ENCODE measurements at places on chromosomes 4 and X.

DNA sequence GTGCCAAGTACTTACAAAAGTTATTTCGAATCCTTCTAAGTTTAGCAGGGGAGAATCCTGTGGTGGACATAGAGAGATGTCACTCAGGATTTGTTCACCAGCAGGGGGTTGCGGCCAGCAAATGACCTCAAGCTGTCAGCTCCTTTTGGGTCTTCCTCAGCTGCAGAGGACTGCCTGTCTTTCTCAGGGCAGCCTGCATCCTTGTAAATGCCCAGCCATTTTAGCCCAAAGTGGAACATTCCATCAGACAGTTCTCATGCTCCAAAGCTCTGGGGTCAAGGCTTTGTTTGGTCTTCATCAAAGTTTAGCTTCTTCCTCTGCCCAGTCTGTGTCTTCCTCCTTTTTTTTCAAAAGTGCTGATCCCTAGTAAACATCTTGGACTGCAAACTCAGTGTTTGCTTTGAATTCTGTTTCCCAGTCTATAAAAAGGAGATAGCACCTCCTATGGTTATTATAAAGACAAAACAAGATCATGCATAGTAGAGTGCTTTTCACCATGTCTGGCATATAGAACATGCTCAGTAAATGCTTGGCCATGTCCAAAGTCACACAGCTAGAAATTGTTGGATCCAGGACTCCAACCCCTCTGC lies 156.4 kb upstream of the GATB start:
- DNase-seq = no peak

DNA sequence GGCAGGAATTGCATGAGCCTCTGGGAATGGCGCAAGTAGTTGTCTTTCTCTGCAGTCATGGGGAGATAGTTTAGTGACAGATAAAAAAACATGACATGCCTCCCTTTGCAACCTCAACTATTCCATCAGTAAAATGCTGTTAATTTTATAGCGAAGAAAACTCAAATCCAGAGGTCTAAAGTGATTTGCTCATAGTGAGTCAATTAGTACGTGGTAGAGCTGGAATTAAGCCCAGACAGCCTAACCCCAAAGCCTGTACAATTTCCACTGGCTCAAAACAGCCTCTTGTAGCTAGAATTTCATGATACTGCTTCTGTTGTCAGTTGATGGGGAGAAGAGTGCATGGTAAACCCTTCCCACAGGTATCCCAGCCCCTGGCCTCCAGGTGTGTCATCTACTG lies 81.3 kb upstream of the TRPC5 start:
- no peak for DNase-seq

GRCh38 chr4:147050356-147050765 lies 104.7 kb upstream of the TTC29 start:
- no peak for DNase-seq

DNA sequence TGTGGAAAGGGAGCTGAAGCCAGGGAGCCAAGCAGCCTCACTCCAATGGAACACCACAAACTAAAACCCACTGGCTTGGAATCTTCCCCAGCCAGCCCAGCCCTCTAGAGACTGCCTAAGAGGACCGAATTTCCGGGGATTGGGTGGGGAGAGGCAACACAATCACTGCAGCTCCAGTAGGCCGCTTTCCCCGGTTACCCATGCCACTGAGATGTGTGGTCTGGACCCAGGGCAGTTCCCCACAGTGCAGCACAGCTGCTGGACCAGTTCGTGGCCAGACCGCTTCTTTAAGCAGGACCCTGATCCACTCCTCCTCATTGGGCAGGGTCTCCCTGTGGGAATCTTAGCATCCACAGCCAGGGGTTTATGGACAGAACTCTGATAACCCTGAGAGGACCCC lies 91.9 kb upstream of the PAGE3 start:
- no peak for DNase-seq

GRCh38 chrX:95346856-95347255 lies 1337.8 kb upstream of the DIAPH2 start:
- DNase-seq = no peak

GRCh38 chrX:150868625-150869024 lies 29.8 kb downstream of the CD99L2 start:
- DNase-seq = no peak

- DNase-seq = peak; percentile 53
Observed at GRCh38 chrX:14032406-14032805, 2.7 kb upstream of the GEMIN8 start.

- DNase-seq = no peak
Observed at GRCh38 chr4:89254847-89255246, 52.8 kb downstream of the GPRIN3 start.

DNA sequence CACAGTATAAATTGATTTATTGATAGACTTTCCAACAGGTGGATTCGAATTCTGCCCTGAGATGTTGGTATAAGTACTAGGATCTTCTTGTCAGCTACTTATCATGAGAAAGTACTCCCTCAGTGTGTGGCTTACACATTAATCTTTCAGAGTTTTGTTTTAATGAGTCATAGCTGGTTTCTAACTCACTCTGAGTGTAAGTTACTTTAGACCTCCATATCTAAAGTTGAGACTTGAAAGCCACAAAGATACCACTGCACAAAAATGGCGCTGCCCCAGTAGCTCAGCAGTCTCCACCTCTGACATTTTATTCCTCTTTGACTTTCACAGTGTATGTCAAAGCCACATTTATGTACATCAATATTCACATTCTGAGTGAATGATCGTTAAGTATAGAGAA lies 318.5 kb downstream of the ARAP2 start:
- DNase-seq = no peak

- no peak for DNase-seq
Observed at GRCh38 chr4:98620087-98620784, 38.2 kb downstream of the TSPAN5 start.

DNA sequence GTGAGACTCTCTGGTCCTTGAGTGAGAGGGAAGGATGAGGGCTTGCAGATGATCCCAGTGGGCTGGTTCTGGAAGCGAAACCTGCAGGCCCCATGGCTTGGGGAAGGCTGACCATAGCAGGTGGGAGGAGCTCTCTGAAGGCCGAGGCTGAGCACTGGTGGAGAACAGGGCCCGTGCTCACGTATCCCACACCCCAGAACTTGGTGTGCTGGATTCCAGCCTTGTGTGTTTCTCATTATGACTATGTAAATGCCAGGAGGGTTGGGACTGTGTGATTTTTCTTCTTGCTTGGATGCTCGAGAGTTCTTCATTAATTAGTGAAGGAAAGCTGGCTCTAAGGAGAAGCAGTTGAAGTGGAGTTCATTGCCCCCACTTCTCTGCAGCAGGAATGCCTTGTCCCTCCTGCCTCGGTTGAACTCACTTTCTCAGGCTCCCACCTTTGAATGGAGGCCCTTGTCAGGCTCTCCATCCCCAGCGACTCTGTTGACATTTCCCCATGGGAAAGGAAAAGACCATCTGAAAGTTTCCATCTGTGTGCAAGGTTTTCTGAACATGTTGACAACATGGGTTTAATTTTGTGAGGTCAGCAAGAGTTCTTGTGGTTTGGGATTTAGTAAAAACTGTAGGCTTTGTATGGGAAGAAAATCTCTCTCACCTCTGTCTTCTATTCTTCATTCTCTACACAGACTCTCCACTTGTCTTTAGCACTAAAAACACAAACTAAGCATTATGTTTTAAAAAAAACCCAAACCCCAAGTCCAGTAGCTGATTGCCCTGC lies 57.7 kb downstream of the TBL1X start:
- no peak for DNase-seq

DNA sequence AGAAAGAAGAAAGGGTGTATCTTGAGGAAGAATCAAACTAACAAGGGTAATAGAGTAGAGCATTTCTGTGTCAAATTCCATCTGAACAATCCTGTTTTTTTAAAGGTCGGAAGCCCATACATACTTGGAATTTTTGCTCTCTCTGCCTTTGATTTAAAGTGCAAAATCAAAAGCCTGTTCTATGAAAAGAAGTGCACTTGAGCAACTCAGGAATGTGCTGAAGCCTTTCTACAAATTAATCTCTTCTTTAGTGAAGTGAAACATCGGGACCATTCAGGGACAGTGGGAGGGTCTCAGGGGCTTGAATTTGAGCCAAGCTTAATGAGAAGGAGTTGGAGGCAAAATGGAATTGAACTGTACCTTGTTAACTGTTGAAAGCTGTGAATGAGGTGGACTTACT lies 1008.5 kb upstream of the LCORL start:
- DNase-seq = no peak

All from adrenal gland (tissue), 19 donors.